ENCODE measurements at places on chromosomes 5 and 9.
A peak's percentile ranks its signal among the peaks of the same experiment; 100 is the strongest.

DNA sequence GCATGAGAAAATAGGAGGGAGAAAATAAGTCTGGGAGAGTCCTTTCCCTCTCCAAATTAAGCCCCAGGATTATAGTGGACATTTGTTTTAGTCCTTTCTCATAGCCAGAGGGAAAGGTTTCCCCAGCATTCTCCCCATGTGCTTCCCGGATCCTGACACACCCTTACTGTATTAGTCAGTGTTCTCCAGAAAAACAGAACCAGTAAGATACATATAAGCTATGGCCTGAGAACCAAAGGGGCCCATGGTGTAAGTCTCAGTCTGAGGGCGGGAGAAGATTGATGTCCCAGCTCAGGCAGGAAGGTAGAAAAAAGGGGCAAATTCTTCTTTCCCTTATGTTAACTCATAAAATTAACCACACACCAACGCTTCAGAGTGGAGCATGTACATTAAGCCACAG, 25.6 kb upstream of the SPATA31D4 start:
- DNase-seq: no peak

DNA sequence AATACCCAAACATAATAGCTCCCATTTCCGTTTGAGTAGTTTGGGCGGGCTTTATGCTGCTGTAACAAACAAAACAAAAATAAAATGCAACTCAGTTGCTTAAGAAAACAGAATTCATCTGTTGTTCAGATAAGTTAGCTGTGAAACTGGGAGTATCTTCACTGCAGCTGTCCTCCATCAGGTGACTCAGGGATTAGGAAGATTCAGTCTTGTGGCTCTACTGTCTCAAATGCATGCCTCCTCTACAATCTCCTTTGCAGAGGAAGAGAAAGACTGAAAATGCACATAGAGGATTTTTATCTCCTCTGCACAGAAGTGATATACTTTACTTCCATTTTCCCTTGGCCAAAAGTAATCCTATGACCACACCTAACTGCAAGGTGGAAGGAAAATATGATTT, 883.7 kb downstream of the PTPRD start:
- DNase-seq: no peak

DNA sequence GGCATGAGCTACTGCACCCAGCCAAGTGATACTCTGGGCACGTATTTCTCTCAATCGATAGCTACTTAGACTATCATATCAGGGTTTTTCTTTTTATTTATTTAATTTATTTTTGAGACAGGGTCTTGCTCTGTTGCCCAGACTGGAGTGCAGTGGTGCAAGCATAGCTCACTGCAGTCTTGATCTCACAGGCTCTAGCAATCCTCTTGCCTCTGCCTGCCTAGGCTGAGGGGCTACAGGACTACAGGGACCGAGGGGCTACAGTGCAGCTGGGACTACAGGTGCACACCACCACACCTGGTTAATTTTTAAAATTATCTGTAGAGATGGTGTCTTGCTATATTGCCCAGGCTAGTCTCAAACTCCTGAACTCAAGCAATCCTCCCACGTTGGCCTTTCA, 20.3 kb upstream of the ANKHD1 start:
- DNase-seq: no peak

- DNase-seq: peak; percentile 84
Observed at GRCh38 chr5:180784497-180785097, 18.0 kb downstream of the MGAT1 start.

DNA sequence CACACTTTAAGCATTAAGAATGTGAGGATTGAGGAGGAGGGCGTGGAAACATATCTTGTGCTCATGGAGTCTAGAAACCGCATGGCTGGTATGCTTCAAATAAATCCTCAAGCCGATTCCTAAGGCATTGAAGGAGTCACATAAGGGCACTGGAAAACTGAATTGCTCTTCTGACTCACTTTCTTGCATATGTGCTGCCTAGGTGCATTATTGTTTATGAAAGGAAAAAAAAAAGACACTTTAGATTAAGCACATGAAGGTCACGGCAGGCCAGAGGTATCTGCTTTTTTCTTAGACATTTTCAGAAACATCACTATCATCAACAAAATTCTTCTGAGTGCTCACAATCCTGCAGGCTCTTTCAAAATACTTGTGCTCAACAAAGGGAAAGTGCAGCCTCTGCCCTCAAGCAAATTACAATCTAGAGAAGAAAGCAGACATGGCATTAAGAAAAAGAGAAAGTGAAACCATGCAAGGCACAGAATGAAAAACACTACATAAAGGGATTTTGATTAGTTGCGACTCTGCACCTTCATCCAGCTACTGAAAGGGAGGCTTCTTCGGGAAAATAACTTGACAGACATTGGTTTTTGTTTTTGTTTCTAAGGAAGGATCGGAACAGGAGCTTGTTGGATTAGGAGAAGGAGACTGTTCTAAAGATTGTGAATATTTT, 2117.6 kb downstream of the MAT2B start:
- no peak for DNase-seq

DNA sequence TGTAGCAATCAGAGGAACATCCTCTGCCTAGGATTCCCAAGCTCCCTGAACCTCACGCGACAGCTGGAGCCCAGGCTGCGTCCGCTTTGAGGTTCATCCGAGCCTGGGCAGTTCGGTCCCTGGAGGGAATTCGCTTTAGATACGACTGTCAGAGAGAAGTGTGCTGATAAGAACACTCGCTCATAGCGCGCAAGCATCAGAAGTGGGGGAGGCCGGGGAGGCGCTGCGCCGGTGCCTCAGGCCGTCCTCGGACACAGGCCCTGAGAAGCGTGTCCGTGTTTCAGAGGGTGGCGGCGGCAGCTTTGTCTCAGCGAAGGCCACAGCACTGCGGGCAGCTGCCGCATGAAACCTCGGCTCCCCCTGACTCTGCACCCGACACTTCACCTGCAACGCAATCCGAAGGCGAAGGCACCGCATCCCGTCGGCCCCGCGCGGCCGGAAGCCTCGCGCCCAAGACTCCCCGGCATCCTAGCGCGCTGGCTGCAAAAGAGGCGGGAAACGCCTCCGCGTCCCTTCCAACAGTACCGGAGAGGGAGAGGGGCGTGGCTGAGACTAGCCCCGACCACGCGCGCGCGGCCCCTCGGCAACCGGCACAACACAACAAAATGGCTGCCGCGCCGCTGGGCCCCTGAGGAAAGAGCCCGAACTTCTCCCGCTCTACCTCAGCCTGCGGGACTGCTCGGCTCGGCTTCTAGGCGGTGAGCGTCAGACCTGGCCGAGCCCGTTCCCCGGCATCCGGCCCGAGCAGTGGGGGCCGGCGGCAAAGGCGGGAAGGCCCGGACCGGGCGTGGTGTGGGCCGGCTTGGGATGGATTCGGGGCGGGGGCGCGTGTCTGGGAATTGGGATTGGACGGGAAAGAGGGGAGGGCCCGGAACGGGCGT, at the start of gene CNTRL:
Gene CNTRL (plus strand): TSS at position 586 of the 881 bp plus-strand sequence. CDS start 13,372 bp downstream, outside the sequence.
- DNase-seq: peak; percentile 89

DNA sequence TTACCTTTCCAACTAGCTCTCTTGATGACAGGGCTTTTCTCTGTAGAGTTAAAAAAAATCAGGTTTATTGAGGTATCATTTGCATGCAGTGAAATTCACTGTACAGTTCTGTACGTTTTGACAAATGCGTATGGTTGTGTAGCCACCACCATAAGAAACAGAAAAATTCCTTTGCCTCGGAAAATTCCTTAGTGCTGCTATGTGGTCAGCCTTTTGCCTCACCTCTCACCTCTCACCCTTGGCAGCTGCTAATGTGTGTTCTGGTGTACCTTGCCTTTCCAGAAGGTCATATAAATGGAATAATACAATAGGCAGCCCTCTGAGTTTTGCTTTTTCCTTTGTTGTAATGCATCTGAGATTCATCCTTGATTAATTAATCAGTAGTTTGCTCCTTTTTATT, 28.4 kb downstream of the PCSK5 start:
- no peak for DNase-seq

GRCh38 chr9:115220319-115221005, 102.5 kb upstream of the TNC start:
- DNase-seq: no peak

DNA sequence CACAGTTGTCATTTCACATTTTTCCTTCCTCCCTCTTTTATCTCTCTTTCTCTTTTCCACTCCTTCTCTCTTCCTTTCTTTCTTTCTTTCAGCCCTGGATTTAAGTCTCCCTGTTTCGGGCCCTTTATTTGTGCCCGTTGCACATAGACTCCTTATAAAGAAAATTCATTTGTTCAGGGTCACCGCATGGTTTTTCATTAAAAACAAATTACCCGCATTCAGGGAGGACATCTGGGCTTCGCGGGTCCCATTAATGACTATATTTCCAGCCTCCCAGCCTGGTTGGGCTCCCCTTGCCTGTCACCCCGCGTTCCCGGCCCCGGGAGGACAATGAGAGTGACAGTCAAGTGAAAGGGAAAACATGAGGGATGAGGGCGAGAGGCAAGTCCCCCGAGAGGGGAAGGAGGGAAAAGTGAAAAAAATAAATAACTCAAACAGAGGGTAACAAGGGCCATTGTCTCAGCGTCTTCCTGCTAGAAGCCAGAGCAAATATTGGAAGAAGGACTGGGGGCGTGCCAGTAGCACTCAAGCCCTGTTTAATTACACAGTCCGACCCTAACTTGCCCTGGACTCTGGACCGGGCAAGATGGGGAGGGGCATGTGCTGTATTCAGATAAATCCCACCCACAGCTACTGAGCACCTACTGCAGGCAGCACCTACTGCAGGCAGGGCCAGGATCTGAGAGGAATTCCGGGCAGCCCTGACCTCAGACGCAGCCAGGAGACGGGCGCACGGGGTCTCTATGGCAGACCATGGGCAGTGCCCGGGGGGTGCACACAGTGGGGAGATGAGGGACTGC, 166.2 kb downstream of the PAX5 start:
- DNase-seq: no peak

- DNase-seq: no peak
Observed at GRCh38 chr5:35229076-35230037, 930 bp downstream of the PRLR start.

- DNase-seq: no peak
Observed at GRCh38 chr5:51386916-51387883, 4.0 kb downstream of the ISL1 start.

All from AG08396 (cell line).